ENCODE measurements at places on chromosomes 6 and 20.

GRCh38 chr6:126040826-126041225 lies 54.5 kb downstream of the TRMT11 start:
- no peak for DNase-seq

- DNase-seq = no peak
Measured at GRCh38 chr6:7632501-7633290, 42.7 kb downstream of the SNRNP48 start.

- DNase-seq = no peak
Measured at GRCh38 chr6:169265486-169266131, 12.0 kb upstream of the THBS2 start.

DNA sequence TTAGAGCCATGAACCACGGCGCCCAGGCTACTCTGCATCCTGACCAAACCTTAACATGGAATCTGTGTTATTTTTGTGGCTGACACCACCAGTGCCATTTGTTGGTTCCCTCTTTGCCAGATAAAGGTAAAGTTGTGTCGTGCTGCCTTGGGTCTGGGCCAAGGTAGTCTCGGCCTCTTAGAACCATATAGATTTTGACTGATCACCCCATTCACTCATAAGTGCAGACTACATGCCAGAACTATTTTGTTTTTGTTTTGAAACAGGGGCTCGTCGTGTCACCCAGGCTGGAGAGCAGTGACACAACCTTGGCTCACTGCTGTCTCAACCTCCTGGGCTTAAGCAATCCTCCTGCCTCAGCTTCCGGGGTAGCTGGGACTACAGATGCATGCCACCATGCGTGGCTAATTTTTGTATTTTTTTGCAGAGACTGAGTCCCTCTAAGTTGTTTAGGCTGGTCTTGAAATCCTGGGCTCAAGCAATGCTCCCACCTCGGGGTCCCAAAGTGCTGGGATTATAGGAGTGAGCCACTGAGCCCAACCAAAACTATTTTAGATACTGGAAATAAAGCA lies 19.2 kb upstream of the RIPOR3 start:
- DNase-seq = no peak

DNA sequence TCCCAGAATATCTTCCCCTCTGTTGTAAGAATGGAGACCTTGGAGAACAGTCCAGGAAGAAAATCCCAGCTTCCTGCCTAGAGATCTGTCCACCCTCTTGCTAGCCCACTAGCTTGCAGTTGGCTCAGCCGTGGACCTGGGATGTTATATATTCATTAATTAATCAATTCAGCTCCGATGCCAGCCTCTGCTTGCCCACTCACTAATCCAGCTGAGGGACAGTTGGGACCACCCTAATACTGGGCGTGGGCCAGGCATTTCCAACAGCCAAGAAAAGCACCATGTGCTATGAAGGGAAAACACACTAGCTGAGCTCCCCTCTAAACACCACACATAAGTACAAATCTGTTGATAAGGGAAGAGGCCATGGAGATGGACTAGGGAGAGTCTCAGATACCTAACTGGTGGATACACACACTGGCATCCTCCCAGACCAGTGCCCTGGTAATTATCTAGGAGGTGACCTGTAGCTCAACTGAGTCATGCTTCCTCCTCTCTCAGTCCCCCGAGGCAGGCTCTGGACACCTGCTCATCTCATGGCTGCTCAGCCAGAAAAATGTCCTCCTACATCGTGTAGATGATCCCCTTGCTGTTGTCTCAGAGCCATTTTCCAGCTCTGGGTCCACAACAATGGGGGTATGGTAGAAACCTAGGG lies 78.9 kb downstream of the ANKRD60 start:
- no peak for DNase-seq

- no peak for DNase-seq
Measured at GRCh38 chr20:57263801-57264792, 2.3 kb downstream of the BMP7 start.

DNA sequence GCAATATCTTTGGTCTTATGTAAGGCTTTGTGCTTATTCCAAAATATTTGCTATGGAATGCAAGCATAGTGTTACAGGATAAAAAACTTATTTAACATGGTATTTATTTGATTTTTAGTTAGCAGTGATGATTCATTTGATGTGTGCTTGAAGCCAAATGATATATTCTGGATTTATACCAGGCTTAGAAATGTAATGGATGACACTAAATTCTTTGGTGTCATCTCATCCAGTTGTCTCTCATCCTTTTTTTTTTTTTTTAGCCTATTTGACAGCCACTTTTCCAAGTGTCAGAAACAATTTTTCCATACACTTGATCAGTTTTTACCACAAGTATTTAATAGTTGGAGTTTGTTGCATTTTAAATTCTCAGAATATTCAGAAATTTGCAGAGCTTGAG lies 515.3 kb downstream of the CDKAL1 start:
- no peak for DNase-seq

- no peak for DNase-seq
Measured at GRCh38 chr20:22679197-22679596, 94.8 kb upstream of the FOXA2 start.

GRCh38 chr20:7291323-7291943 lies 523.9 kb downstream of the BMP2 start:
- no peak for DNase-seq

DNA sequence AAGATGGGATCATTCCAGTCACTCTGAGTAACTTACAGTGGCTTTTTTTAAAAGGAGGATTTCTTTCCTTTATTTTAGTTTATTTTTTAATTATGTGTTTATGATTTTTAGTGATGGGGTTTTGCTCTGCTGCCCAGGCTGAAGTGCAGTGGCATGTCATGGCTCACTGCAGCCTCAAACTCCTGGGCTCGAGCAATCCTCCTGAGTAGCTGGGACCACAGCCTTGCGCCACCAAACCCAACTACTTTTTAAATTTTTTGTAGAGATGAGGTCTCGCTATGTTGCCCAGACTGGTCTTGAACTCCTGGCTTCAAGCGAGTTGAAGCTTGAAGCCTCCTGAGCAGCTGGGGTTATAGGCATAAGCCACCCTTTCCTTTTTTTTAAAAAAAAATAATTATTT lies 31.8 kb upstream of the PHACTR3 start:
- DNase-seq = no peak

DNA sequence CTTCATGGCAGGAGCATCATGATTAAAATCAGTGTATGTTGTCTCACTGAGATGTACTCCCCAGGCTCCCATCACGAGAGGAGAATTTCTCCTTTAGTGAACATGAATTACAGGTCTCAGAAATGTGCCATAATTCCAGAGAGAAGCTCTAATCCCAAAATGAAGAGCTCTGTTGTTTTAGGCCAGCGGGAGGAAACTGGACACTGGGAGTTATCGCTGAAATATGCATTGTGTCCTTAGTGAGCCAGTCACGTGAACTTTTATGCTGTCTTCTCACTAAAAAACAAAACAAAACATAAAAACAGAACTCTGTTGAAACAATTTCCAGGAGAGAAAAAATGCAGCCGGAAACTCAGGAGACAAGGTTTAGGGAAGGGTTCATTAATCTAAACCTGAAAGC lies 315.7 kb upstream of the NT5E start:
- DNase-seq = no peak

DNA sequence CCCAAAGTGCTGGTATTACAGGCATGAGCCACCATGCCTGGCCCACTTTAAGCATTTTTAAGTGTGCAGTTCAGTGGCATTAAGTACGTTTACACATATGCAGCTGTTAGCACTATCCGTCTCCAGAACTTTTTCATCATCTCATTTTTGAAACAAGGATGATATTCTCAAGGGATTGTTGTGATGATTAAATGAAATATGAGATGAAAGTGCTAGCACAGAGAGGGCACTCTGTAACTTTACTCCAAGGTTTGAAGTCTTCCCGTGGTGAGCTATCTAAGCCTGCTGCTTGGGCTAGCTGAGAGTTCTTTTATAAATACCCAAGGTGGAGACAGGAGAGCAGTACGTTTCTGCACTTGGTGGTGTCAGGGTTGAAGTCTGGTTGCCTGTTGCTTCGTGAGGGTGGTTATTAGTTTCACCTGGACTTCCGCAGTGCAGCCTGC lies 6.6 kb downstream of the TM9SF4 start:
- no peak for DNase-seq

- DNase-seq = no peak
Measured at GRCh38 chr6:53585208-53585900, 40.5 kb upstream of the GCLC start.

- DNase-seq = no peak
Measured at GRCh38 chr6:15332446-15332845, 86.6 kb downstream of the JARID2 start.

- DNase-seq = no peak
Measured at GRCh38 chr6:140867336-140867735, 1265.4 kb upstream of the GJE1 start.

DNA sequence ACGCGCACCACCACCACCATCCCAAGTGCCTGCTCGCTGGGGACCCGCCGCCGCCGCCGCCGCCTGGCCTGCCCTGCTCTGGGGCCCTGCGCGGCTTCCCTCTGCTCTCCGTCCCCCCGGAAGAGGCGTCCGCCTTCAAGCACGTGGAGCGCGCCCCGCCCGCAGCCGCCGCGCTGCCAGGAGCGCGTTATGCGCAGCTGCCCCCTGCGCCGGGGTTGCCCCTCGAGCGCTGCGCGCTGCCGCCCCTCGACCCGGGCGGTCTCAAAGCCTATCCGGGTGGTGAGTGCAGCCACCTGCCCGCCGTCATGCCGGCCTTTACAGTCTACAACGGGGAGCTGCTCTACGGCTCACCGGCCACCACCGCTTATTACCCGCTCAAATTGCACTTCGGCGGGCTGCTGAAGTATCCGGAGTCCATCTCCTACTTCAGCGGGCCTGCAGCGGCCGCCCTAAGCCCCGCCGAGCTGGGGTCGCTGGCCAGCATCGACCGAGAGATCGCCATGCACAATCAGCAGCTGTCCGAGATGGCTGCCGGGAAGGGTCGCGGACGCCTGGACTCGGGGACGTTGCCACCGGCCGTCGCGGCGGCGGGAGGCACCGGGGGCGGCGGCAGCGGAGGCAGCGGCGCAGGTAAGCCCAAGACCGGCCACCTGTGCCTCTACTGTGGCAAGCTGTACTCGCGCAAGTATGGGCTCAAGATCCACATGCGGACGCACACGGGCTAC lies 7.2 kb downstream of the PRDM13 start:
- DNase-seq = no peak

DNA sequence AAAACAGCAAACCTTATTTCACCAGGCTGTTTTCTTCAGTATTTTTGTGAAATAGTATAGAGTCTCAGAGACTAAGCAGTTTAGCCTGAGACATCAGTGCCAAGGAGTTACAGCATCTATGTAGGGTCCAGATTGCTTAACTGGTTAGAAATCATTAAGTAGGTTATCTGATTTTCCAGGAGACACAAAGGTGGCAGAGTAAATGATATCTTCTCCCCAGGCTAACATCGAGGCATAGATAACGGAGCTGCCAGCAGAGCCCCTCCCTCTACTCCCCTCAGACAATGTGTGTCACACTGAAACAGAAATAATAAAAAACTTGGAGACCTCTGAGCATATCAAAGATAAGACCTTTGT lies 473.0 kb upstream of the CITED2 start:
- DNase-seq = no peak

GRCh38 chr6:68256391-68256790 lies 378.7 kb upstream of the ADGRB3 start:
- no peak for DNase-seq

DNA sequence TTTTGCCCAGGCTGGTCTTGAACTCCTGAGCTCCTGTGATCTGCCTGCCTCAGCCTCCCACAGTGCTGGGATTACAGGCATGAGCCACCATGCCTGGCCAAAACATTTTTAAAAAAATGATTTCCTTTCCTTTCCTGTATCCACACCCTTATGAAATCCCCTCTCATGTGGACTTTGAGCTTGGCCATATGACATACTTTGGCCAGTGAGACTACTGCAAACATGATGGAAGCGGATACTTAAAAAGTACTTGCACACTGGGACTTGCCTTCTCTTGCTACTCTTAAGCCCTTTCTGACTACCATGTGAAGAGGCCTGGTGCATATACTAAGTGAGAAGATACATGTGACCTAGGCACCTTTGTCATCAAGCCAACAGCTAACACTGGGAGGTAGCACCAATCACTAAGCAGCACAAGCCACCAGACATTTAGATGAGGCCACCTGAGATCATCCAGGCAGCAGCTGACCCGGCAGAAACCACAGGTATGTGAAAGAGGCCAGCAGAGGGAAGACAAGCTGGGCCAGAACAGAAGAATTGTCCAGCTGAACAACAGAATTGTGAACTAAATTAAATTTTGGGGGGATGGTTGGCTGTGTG lies 78.5 kb upstream of the HDAC2 start:
- no peak for DNase-seq

GRCh38 chr20:17226410-17227218 lies at the start of gene PCSK2:
Gene PCSK2 (plus strand): TSS chr20:17227040. CDS start chr20:17227306, 266 bp downstream.
- peak; percentile 67 for DNase-seq

DNA sequence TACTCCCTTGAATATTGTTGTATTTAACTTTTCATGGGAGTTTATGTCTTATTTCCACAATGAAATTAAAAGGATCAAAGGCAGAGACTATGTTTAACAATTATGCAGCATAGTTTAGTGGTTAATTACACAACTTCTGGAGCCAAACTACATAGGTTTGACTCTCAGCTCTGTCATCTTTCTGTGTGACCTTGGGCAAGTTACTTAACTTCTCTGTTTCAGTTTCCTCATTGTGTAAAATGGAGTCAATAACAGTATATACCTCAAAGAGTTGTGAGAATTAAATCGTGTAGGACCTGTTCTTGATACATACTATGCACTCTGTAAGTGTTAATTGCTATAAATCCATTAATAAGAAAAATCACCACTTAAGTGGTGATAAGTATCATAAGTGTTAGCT lies 48.3 kb downstream of the BTBD9 start:
- no peak for DNase-seq

GRCh38 chr6:33696548-33697518 lies 14.7 kb downstream of the UQCC2 start:
- no peak for DNase-seq

GRCh38 chr6:15305909-15306308 lies 60.0 kb downstream of the JARID2 start:
- DNase-seq = no peak

DNA sequence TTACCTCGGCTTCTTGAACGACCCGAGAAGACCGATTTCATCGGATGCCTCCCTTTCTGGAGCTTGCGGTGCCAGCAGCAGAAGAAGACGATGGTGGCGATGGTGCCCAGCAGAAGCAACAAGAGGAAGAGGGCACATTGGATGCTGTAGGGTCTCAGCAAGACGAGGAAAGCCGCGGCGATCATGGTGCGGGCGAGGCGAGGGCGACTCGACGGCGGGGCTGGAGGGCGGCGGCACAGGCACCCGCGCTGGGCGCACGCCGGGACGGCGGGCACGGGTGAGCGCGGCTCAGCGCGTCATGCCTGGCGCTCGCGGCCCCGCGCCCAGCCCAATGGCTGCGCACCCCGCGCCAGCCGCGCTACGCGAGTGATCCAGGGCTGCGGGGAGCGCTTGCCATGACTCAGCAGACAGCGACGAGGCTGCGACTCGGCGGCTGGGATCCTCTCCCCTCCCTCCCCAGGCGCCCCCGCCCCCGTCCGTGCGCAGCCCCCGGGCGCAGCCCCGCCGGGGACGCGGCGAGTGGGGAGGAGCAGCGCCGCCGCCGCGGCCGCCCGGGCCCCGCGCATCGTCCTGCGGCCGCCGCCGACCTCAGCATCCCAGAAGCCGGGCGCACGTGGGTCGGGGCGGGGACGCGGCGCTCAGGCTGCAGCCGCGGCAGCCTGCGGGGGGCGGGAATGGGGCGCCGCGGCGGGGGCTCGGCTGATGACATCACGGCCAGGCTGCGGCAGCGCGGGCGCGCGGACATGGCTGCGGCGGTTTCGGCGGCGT lies at the start of gene BEND6:
BEND6 (plus strand) TSS at position 705 of the 768 bp plus-strand sequence. CDS start 26,704 bp downstream, outside the sequence.
- DNase-seq = no peak

GRCh38 chr20:40606237-40606636 lies 82.8 kb downstream of the MAFB start:
- no peak for DNase-seq
